ENCODE measurements at places on chromosomes 7 and 10. TPM values are rescaled to one million over a fixed set of nuclear protein-coding genes. Genes with fewer than 3 reads are reported as not detected.

The PTPN12 gene
- 134 TPM for total RNA-seq

The ZNF783 gene
- 7.2 TPM for total RNA-seq

The APBB1IP gene
- not detected for total RNA-seq

The TMEM213 gene
- total RNA-seq = not detected

The EDRF1 gene
- total RNA-seq = 33.1 TPM

The SHTN1 gene
- total RNA-seq = 20.7 TPM

The DNAJC12 gene
- total RNA-seq = 0.53 TPM

The RAMP3 gene
- not detected for total RNA-seq

The GRID2IP gene
- total RNA-seq = not detected

The HMX3 gene
- not detected for total RNA-seq

The NRCAM gene
- 157 TPM for total RNA-seq

The FGFBP3 gene
- 0.27 TPM for total RNA-seq

The DRGX gene
- not detected for total RNA-seq

The CCDC3 gene
- total RNA-seq = 1.8 TPM

The ASB10 gene
- not detected for total RNA-seq

The UNCX gene
- not detected for total RNA-seq

The AZGP1 gene
- total RNA-seq = not detected
